ENCODE measurements at places on chromosomes 7 and 10. TPM values are rescaled to one million over a fixed set of nuclear protein-coding genes. Genes with fewer than 3 reads are reported as not detected.

Gene RNF32
- 0.19 TPM for total RNA-seq

Gene GIMAP5
- total RNA-seq = 42.8 TPM

Gene RPS24
- 2,717 TPM for total RNA-seq

Gene CUEDC2
- 38.1 TPM for total RNA-seq

Gene SMKR1
- 0.28 TPM for total RNA-seq

Gene ZNF487
- 1.6 TPM for total RNA-seq

Gene OR13A1
- not detected for total RNA-seq

Gene FAM25G
- total RNA-seq = not detected

Gene ABCA13
- total RNA-seq = not detected

Gene TBX20
- 1.3 TPM for total RNA-seq

Gene TRIM50
- not detected for total RNA-seq

Gene IGFBP3
- total RNA-seq = 6.7 TPM
